ENCODE measurements at places on chromosomes 11 and 22.

- DNase-seq, result no peak
These were observed 123.1 kb downstream of the ARHGAP42 start for GRCh38 chr11:100810146-100810545.

DNA sequence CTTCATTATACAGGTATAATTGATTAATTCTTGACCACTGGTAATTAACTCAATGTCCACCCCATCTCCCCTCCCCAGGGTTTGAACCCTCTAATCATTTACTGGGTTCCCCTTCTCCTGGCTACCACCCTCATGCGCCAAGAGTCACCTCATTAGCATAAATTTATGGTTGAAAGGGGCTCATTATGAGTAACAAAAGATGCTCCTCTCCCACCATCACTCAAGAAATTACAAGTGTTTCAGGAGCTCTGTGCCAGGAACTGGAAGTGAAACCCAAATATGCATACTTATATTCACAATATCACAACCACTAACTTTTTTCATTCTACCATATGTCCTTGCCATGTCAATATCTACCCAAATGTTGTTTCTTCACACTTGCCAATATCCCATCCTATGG lies 7.8 kb upstream of the STIP1 start:
- no peak for DNase-seq

DNA sequence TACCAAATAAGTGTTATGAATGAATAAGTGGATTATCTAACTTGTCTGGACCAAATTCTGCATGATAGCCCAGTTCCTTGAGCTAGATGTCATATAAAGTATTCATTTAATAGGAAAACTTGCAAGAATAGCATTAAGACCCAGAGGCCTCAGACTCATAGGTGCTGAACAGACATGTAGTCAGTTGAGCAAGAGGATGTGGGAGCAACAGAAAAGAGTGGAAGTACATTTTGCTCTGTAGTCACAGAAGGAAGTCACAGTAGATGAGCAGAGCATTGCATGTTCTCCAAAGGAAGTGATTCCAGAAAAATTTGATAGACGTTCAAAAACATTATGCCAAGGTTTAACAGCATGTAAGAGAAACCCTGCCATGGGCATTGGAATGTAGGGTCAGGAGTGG lies 9.5 kb downstream of the HOATZ start:
- no peak for DNase-seq

GRCh38 chr11:44970293-44970692 lies 19.6 kb upstream of the TP53I11 start:
- no peak for DNase-seq

- DNase-seq, result no peak
These were observed 48.0 kb downstream of the CELF1 start for GRCh38 chr11:47504910-47505309.

DNA sequence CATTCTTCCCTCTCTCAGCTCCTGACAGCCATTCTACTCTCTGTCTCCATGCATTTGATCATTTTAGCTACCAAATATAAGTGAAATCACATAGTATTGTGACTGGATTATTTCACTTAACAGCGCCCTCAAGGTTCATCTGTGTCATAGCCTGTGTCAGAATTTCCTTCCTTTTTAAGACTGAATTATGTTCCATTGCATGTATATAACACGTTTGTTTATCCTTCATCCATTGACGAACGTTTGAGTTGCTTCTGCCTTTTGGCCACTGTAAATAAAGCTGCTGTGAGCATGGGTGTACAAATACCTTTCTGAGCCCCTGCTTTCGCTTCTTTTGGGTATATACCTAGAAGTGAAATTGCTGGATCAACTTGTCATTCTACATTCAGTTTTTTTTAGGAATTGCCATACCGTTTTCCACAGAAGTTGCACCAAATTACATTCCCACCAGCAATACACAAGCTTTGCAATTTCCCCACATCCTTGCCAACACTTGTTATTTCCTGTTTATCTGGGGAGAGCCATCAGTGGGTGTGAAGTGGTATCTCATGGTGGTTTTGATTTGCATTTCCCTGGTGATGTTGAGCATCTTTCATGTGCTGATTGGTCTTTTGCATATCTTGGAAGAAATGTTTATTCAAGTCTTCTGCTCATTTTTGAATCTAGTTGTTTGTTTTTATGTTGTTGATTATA lies 17.5 kb downstream of the GLB1L2 start:
- DNase-seq, result no peak

DNA sequence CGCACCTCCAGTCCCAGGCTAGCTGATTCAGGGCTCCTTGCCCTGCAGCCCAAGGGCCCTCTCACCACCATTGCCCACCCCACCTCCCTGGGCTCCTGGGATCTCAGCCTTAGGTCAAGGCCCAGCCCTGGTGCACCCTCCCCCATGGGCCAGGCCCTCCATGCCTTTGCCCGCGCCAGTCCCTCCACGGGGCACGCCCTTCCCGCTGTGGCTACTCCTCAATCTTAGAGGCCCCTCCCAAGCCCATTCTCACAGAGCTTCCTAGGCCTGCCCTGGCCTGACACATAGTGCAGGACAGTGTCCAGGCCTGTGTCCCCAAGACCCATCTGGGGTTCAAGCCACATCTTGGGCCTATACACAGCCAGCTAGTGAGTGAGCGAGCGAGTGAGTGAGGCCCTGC lies 6.9 kb downstream of the GP1BB start:
- DNase-seq, result no peak

DNA sequence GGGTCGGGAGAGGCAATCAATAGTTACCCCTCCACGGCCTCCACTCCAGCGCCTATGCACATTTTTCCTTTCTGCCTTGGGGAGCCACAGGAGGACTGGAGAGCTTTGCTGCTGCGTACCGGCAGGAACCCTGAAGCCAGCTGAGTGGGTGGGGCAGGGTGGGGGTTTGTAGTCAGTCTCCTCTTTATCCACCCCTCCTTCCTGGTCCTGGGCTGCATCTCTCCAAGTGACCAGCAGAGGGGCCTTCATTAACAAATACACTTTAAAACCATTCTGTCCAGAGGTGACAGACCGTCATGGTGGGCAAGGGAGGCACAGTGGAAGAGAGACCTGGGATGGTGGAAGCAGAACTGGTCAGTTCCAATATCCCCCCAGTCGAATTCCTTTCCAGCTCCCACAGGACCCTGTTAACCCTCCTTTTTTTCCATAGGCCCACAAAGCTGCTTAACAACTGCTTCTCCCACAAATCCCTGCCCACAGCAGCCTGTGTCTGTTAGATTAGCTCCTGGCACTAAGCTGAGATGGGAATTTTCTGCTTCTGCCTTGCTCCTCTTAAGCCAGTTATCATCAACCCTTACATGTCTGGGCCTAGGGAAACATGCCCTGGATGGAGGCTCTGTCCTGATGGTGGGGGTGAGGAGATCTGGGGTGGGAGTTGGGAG lies 3.9 kb upstream of the ABCG4 start:
- peak; percentile 73 for DNase-seq

Measured in right hindlimb (tissue), 1 donor.